ENCODE measurements at places on chromosomes 4 and X.

- no peak for DNase-seq
Measured at GRCh38 chr4:10656988-10657387, 27.6 kb downstream of the CLNK start.

- no peak for DNase-seq
Measured at GRCh38 chrX:31796624-31797023, 724.8 kb upstream of the FTHL17 start.

- peak; percentile 2 for DNase-seq
Measured at GRCh38 chr4:98969878-98970785, 25.4 kb upstream of the METAP1 start.

GRCh38 chr4:40216622-40217366 is 20.0 kb downstream of the RHOH start:
- DNase-seq = no peak

GRCh38 chr4:122842984-122843531 is 16.4 kb downstream of the FGF2 start:
- no peak for DNase-seq

DNA sequence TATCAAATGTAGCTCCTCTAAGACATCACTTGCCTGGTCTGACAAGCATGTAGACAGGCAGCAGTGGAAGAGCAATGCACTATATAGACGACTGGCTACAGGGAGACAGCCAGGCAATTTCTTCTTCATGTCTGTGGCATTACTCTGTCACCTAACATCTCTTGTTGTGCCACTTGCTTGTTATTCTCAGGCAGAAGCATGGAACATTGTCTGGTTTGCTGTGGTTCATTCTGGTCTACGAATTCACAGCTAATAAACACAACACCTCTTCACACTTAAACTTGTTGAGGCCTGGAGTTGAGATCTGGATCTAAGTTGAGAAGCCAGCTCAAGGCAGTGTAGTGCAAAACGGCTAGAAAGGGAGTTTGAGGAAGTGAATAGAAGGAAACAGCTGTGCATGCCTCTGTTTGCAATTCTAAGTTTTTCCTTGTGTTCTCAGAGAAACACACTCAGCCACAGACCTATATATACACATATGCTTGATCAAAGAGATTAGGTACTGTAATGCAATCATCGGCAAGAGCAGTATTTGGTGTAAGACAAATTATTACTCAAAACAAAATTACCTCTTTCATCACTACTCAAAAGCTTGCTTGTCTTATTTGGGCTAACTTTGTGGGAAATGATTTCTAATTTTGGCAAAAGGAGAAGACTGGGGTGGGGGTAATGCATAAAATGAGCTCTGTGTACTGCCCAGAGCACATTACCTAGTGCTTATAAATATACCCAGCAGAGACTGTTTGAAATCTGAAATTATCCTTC is 243.8 kb downstream of the PPP3CA start:
- DNase-seq = peak; percentile 30

GRCh38 chrX:140572724-140573123 is 67.9 kb upstream of the SOX3 start:
- DNase-seq = peak; percentile 31

DNA sequence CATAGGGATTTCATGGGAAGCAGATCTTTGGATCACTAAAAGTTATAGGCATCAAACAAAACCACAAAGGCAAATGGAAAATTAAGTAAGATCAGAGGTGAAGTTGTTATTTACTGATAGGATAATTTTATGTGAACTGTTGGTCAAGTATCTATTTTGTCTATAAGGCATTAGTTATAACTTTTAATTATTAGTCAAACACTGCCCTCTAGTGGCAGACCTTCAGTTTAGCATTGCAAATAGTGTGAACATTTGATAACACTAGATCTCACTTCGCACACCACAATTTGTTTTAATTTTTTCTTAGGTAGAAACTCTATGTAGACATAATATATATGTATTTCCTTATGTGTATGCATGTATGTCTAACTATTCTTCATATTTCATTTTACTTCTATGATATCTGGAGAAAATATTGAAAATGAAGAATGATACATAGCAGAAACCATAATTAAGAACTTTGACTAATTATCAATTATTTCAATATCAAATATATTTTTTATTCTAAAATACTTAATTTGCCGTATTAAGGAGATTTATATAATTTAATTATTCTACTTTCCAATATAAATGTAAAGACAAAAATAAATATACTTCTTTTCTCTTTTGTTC is 214.5 kb upstream of the TACR3 start:
- peak; percentile 25 for DNase-seq

DNA sequence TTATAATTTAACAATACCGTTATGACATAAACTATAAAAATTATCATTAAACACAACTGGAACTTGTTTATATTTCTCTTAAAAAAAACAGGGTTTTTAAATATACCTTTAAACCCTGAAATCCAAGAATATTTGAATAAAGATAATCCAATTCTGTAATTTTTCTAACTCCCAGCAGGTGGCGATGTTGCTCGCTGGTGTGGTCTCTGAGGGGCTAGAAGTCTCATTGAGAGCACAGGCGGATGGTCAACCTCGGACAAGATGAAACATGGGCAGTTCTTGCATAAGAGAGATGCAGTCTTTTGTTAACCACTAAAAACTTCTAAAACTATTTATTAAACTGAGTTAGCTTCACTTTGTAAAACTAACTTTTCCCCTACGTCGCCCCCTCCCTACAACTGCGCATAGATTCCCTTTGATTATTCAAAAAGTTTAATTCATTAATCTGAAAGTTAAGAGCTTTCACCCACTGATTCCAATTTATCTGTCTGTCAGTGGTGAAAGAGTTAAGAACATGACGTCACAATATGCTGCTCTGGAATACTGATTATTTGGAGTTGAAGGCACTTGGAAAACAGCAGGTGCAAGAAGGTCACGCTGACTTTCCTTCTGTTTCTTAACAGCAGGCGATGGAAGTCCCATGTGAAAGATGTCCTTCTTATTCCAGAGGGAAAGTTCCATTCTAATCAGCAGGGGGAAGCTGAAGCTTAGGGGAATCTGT is 29.5 kb downstream of the DMP1 start:
- peak; percentile 46 for DNase-seq

- DNase-seq = no peak
Measured at GRCh38 chr4:40190019-40190418, 6.8 kb upstream of the RHOH start.

DNA sequence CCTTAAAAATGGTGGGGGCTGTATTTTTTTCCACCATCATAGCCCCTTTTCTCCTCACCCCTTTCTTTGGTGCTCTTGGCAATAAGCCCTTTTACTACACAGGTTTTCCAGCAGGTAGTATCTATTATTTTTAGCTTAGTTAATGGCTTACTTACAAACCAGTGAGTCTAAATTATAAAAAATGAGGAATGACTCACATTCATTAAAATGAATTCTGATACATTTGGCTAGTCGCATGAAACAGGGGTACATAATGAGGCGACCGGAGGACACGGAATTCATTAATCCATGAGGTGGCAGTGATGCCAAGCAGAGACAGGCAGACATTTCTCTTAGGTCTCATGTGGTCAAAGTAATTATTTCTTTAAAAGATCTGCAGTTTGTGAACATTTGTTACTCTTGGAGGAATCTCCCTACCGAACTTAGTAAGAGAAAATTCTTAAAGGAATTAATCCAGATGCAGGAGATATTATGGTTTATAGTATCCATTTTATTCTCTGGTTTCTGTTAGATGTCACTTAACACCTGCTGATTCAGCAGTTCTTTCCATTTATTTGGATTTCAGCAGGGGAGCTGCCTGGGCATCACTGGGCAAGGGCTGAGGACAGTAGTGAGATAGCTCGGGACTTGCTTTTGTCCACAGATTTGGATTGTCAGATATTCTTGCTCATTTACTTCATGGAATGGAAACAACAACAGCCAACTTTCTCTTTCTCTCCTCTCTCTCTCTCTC is 575.0 kb upstream of the NR3C2 start:
- no peak for DNase-seq

GRCh38 chrX:55593756-55594257 is 29.4 kb upstream of the FOXR2 start:
- DNase-seq = no peak

DNA sequence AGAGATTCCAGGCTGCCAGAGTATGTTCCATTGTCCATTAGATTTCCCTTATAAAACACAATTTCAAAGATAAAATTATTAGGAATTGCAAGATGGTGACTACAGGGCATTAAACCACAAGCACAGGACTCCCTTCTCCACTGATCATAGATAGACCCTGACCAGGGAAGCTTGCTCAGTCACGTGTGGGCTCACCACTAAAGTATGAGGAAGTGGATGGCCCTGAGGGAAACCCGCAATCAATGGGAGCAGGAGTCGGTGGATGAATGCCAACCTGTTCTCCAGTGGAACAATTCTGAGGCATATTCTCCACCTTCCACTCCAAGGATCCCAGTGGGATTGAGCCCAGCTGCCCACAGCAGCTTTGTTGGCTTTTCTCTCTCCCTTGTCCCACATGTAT is 515.7 kb downstream of the BCOR start:
- peak; percentile 14 for DNase-seq

DNA sequence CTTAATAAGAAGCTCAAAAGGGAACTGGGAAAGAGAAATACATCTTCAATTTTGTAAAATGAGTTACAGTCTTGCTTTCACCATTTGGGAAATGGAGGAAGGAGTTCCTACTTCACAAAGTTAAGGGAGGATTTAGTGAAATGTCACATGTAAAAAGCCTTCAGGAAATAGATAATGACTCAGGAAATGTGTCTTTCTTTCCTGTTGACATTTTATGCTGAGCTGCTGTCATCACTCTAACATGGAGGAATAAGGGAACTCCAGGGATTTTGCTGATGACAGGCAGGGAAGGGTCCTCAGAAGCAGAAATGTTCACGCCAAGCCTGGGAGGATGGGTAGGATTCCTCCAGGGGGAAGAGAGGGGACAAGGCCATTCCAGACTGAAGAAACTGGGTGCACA is 251.1 kb downstream of the USP46 start:
- DNase-seq = no peak

DNA sequence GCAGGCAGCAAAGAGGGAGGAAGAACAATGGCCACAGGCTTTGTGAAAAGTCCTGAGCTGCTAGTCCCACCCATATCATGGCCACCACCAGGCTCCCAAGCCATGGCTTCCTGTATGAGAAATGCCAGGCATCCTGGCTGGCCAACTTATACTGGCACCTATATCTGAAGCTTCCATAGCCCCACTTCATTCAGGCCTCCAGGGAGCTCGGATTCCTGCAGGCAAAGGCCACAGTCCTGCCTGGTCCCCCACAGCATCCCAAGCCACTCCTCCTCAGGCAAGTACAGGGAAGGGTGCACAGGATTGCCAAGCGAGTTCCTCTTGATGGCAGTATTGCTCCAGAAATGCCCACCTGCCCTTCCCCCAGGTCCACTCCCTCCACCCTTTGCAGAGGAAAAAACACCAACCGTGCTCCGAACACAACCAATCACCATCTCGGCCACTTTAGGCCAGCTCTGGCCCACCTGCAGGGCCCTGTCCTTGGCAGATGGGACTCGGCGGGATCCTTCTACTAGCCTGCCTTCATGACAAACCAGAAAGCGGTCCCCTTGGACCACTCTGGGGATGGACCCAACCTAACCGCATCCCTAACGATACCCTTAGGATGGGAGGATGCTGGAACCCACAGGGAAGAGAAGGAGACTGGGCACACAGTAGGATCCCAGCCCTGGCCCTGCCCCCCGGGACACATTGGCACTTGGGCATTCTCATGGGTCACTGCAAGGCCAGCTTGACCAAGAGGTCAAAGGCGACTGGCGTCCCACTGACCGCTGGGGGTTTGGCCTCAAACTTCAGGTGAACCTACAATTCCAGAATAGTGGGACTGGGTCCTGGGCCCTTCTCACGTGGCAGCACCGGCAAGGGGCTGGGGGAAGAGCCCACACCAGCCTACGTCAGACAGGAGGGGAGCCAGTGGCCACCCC is 220.4 kb upstream of the AGTR2 start:
- no peak for DNase-seq

DNA sequence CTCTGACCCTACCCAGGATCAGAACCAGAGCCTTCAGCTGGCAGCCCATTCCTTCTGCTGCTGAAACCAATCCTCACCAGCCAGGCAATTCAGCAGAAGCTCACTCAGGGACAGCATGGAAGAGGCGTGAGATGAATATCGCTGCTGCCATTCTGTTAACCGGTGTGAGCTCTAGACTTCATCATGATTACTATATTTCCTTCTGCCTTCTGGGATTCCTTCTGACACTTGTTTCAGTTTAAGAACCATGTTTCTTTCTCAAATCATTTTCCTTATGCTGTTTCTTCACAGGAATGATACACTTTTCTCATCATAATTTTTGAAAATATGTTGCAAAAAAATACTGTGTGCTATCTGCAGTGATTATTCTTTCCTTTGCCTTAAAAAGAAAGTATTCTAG is 473.4 kb upstream of the FTHL17 start:
- no peak for DNase-seq

GRCh38 chr4:151574968-151575367 is 166.0 kb downstream of the FHIP1A start:
- no peak for DNase-seq

DNA sequence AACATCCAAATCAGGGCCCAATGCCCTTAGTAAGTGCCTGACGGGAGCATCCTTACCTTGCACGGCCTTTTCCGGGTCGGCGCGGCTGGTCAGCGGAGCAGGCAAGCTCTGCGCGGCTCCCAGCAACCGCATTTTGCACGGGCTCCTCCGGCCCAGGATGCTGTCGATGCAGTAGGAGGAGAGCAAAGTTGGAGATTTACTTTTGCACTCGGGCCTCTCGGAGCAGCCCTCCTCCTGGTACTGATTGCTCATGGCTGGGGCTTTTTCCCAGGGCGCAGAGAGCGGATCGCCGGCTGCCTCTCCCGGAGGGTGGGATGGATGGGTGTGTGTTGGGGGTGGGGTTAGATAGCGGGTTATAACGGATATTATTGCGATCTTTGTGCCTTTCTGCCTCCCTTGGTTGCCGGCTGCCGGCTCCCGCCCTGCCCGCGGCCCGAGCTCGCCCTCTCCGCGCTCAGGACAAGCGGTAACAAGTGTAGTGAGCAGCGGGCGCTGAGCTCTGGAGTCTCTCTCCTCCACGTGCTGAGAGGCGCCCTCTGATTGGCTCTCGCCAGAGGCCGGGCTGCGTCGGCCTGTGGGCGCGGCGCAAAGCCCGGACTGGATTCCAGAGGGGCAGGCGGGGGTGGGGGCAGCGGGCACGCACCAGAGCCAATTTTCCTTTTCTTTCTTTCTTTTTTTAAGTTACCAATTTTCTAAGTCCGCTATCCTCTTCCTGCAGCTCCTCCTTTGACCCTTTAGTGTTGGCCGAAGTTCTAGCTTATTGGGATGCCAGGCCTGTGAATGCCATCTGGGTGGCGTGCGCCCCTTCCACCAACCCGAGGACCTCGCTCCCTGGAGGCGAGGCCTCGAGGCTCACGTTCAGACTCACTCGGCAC is at the start of gene ARX:
Gene ARX (minus strand): TSS at position 480 of the 875 bp plus-strand sequence. CDS start 228 bp downstream, at position 252.
- peak; percentile 4 for DNase-seq

- no peak for DNase-seq
Measured at GRCh38 chr4:79833857-79834256, 239.2 kb downstream of the ANTXR2 start.

Measured in inflammatory macrophage (primary cell).